BE2C (cell line): ENCODE measurements at places on chromosomes 2 and 18.
A peak's percentile ranks its signal among the peaks of the same experiment; 100 is the strongest.

DNA sequence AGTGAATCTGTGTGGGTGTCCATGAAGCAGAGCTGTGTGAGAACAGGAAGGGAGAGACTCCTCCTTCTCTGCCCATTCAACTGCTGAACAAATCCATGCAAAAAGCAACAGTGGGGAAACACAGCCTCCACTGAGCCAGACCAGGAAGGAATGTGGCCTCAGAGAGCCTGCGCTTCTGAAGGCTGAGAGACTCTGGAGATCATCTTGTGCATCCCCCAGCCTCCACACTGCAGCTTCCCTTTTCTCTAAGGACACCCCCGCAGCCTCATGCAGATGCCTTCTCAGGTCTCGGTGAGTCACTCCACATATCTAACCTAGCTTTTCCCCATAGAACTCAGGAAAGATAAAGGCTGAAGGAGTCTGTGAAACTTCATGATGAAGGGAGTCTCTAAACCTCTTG, 402.9 kb downstream of the TNS1 start:
- DNase-seq: no peak

GRCh38 chr2:34849827-34850226, 1250.7 kb upstream of the FAM98A start:
- DNase-seq: no peak

DNA sequence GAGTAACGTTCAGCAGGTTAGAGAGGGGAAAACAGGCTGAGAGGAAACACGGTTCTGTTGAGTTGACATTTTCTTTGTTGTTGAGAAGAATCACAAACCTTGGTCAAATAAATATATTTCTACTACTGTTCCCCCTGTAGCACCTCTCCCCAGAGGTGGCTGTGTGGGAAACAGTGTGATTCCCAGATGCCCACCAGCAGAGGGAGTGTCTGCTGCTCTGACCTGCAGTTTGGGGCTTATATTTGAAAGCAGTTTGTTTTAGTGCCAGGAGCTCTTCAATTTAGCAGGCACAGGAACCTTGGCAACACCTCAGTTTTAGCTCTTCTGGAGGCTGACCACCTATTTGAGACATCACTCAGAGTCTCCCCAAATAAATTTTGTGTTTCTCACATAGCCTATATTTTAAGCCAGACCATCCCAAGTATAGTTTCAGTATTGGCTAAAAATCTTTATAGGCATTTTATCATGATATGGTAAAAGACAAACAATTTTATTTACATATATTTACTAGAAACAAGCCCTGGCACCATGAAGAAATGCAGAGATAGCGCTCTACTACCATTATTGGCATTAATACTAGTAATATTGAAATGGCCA, 75.7 kb downstream of the PIK3C3 start:
- peak; percentile 24 for DNase-seq

- DNase-seq: no peak
Measured at GRCh38 chr2:100352521-100352920, 30.2 kb upstream of the LONRF2 start.

- no peak for DNase-seq
Measured at GRCh38 chr2:45458909-45459563, 152.0 kb downstream of the SRBD1 start.

- no peak for DNase-seq
Measured at GRCh38 chr18:26650310-26651268, 102.2 kb upstream of the KCTD1 start.

DNA sequence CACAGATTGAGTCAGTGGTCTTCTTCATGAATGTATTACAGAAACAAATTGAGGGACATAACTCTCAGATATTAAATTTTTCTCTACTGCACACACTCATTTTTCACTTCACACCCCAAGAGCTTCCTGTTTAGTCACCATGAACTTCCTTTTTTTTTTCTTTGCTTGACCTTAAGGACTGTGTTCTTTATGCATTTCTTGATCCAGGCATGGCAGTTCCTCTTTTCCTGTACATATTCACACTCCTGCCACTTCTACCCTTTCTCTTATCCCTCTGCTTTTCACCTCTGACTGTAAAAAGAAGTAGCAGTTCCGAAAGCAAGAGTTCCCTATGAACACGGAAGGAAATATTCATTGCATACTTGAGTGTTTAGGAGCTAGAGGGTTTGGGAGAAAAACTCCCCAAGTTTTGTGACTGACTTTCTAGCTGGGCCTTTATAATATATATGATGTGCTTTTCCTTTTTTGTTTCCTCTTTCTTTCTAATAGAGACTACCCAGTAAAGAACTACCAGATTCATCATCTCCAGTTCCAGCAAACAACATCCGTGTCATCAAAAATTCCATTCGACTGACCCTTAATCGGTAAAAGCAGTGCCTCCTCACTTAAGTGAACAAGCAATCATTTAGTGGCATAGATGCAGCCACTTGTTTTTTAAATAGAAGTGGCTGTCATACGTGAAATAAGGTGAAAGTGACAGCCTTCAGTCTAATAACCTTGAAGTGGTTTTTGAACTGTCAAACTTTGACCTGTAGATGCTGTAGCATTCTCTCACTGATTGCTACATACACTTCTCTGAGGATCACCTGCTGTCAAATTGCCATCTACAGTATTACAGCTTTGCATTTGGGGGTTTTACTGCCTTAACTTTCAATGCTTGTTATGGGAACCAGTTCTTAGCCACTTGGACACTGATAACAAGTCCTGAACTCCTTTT, 40.8 kb downstream of the PAPOLG start:
- no peak for DNase-seq

DNA sequence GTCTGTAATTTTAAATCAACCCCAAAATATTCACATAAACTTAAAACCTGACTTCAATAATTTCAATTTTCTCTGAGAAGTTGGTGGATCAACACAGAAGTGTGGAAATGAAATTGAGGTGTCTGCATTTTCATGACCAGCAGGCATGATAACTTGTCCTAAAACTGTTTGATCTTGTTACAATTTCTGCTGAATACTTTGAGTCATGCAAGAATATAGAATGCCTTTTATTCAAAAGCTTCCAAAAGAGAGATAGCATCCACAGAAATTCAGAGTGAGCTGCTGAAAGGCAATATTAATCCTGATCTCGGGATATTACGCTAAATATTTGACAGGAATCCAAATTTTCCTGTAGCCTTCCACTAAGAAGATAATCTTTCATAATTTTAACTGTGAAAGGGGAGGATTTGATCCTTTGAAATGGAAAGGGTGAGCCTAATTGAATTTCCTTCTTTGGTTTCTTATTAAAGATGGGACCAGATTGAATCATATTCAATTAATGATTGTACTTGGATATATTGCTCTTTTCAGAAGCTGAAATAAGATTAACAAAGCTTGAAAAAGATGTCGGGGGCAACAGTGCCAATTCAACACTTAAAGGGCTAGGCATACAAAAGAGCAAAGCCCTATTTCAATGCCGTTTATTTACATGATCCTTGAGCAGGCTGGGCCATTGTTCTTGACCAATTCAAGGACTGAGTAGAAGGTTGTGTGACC, 129.3 kb downstream of the NCKAP5 start:
- no peak for DNase-seq

DNA sequence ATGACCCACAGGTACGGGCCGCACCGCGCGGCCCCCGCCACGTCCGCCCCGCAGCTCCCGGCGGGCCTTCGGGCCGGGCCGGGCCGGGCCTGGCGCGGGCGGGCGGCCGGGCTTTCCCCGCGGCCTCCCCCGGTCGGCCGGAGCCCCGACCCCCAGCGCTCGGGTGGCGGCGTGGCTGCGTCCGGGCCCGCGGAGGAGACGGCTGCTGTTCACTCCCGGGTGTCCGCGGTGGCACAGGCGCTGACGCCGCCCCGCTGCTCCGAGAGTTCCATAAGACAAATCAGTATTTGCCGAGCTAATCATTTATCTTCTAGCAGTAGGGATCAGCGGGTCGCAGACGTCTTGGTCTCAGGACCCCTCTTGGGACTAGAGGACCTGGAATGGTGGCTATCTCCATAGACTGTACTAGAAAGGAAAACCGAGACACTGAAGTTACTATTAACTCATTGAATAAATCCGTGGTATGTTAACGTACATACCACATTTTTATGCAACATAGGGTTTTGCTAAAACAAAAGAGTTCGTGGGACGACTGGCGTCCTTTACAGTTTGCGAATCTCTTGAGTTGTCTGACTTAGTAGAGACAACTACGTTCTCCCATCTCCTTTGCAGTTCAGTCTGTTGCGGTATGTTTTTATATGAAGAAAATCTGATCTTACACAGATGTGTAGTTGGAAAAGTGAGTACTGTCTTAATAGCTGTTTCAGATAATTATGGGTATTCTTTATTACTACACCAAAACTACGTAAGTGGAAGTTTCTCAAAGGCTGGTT, 500 bp downstream of the LIMS1 start:
- peak; percentile 21 for DNase-seq

DNA sequence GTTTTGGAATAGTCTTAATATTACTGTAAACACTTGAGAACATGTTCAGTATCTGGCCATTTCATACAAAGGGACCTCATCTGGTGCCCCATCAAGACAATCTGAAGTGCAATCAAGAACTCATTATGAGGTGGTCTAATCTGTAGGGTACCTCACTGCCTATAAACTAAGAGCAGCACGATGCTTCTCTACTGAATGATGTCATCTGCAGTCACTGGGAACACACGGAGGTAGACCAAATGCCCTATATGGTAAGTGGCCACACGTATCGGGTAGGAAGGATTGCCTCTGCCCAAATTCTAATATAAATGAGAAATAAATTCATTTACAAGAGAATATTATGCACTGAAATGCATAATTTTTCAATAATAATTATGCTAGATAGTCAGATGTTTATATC, 90.4 kb downstream of the SLC8A1 start:
- DNase-seq: no peak

DNA sequence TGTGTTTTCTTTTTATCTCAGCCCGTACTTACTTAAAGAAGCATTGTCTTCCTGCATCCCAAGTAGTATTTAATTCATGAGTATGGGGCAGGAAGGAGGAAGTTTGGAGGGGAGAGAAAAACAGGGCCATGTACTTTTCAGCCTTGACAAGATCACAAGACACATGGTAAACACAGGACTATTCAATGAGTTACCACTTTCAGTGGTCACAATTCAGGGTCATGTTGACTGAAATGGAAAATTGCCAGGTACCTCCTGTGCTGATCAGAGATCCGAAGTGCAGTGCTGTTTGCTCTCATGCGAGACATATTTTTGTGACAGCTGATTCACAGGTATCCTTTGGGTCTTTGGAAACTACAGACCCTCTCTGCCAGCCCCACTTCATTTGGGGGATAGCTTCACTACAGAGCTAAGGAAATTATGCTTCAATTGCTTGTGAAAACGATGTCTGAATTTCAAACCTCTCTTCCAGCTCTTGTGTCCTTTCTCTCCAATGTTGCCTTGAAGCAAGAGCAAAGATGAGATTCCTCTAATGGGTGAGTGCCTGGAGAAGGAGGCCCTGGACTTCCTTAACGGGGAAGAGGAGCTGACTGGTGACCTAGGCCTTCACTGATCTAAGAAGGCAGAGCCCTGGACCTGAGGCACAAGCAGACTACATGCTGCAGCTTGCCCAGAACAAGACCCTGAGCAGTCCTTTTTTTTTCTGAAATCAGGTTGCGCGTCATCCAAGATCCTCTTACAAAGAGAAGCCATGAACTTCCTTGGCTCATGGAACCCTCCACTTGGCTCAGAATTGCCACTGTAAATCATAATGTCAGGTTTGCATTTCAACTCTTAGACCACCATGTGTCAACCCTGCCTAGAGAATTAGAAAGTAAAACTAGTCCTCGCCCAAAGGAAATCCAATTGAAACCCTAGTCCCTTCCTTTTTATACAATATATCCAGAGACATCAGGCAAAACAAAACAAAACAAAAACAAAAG, 44.1 kb downstream of the EVA1A start:
- DNase-seq: no peak

DNA sequence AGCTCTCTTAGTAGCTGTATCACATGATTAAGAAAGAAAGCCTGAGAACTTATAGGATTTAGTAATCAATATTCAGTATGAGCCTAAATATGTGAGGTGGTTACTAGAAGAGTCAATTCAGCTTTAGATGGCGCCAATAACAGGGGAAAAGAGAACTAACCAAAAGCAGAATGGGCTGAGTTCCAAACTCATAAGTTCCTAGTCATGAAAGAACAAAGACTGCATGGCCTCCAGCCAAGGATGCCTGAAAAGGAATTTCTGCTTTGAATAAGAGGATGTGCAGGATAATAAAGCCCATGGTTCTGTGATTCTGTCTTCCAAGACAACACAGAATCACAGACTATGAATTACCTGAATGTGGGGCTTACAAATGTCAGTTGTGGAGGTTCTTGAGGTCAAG, 196.5 kb downstream of the SATB2 start:
- DNase-seq: no peak

GRCh38 chr2:3641181-3641580, 16.8 kb upstream of the ALLC start:
- DNase-seq: no peak

- no peak for DNase-seq
Measured at GRCh38 chr2:65182570-65182969, 45.1 kb upstream of the ACTR2 start.

GRCh38 chr2:222707102-222707688, 35.7 kb downstream of the MOGAT1 start:
- no peak for DNase-seq

DNA sequence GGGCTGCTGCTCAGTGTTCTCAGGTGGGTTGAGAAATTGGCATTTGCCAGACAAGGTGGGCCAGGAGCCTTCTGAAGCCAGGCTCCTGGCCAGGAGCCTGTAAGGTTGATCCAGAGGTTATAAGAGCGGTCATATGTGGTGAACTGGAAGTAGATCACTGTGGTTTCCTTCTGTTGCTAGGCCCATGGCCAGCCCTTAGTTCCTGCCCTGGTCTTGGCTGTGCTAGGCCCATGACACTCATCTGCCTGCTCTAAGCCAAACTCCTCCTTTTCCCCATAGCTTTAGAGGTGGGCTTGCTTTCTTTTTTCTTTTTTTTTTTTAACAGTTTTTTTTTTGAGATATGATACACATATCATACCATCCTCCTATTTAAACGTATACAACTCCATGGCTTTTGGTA, 5.0 kb upstream of the MGAT5 start:
- DNase-seq: no peak

DNA sequence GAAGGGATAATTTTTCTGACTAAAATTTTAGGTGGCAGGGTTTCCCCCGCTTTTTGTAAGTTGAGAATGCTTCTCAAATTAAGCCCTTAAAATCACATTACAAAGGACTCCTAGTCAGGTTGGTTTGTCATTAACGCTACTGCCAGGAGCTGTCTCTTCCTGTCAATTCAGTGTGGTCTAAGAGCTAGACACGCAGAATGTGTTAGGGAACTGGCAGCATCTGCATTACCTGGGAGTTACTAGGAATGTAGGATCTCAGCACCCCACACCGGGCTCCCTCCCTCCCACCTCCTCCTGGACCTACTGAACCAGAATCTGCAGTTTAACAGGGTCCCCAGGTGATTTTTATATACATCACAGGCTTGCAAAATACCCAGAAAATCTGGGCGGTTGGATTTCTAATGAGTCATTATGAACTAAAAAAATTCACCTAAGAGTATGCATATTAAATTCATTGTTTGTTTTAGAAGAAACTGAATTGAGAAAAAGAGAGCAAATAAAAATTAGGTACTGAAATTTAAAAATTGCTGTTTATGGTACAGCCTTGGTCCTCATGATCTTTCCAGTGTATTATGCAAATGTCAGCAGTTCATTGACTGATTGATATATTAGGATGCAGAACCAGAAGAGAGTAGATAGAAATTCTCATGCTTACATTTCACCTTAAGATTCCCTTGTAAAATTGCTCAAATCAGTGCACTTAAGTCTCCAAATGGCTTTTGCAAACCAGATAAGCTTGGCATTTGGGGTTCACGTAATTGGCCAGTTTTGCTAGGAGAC, 130.9 kb upstream of the ITGA6 start:
- no peak for DNase-seq
